NCI-H345 (cell line): ENCODE measurements at places on chromosomes 6 and 20.

GRCh38 chr6:160102956-160103824 is 18.4 kb upstream of the SLC22A1 start:
- DNase-seq, result no peak

DNA sequence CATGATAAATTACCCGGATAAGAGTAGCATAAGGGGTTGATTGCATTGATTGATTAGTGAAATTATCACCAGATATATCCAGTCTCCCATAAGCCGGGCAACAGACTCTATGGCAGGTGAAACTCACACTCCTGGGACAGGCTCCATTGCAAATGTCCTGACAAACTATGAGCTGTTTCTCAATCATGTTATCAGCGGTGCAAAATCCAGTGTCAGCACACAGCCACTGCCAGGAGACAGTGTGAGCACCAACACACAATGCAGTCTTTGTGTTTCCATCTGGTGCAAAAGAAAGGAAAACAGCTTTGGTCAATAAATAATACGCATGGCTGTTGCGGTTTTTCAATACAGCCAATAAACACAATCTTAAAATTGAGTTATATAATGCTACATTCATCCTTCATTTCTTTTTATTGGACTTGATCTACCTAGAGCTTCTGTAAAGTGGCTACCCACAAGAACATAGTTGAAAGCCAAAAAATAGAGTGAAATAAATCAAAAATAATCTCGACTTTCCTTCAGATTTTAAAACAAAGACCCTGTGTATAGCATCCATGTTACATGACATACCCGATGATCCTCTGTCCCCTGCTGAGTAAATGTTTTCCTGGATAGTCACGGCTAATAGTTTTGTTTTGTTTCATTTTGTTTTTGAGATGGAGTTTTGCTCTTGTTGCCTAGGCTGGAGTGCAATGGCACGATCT is 64.3 kb upstream of the AFDN start:
- DNase-seq, result no peak

- no peak for DNase-seq
Measured at GRCh38 chr6:83517500-83517899, 5.2 kb downstream of the PRSS35 start.

DNA sequence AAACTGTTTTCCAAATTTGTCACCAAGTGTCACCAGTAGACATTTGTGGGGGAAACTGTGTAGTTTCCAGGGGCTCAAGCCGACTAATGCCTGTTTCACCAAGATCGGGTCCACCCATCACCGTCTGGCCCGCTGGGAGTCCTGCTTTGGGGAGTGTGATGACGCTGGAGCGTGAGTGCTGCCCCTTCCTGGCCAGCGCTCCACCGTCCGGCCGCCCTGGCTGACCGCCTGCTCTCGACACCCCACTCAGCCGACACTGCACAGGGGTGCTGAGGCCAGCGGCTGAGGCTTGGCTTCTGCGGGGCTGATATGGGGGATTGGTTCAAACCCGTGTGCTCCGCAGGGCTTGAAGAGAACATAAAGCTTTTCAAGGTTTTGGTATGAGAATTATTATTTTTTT is 160.1 kb downstream of the SMOC2 start:
- DNase-seq, result no peak

DNA sequence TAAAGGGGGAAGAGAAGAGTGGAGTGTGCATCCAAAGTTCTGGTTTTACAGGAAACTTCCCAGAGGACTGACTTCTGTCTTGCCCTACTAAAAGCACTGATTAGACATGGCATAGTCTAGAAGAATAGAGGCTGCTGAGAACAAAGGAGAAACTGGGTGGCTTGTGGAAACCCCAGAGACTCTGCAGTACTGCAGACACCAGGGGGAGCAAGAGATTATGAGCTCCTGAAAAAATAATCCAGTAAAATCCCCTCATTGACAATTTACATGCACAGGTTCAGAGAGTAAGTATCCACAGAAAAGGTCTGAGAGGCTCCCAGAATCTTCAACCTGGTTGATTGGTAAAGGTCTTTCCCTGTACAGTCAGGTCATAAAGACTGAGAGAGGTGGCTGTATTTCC is 48.7 kb upstream of the CLVS2 start:
- peak; percentile 10 for DNase-seq

DNA sequence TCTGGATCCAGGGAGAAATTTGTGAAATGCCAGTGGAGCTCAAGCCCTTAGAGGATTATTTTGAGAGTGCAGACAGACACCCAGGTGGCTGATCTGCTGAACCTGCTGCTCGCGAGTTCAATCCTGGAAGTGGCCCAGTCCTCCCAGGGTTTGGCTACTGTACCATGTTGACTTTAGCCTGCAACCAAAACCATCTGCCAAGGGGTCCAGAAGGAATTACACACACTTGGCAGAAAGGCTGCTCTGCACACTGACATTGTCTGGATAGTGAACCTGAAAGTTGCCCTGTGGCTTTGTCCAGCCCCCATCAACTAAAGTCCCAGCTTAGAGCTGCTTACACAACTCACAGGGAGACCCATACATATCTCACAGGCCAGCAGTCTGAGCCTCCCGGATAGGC is 21.6 kb upstream of the PI3 start:
- DNase-seq, result no peak

DNA sequence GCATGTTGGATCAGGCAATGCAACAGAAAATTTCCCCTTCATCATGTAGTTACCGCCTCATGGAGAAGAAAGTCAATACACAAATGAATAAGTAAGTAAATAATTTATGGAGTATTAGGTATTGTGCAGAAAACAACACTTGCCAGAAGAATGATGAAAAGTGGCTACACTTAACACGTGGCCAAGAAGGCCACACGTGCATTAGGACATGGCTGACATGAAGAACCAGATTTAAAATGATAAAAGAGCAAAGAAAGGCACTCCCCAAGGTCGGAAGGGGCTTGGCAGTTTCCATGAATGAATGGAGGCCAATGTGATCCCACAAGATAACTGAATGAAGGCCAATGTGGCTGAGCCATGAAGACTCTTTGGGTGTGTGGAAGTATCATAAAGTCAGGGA is 447.2 kb downstream of the DOK5 start:
- no peak for DNase-seq

- DNase-seq, result no peak
Measured at GRCh38 chr6:149360536-149360935, 39.5 kb upstream of the SUMO4 start.

DNA sequence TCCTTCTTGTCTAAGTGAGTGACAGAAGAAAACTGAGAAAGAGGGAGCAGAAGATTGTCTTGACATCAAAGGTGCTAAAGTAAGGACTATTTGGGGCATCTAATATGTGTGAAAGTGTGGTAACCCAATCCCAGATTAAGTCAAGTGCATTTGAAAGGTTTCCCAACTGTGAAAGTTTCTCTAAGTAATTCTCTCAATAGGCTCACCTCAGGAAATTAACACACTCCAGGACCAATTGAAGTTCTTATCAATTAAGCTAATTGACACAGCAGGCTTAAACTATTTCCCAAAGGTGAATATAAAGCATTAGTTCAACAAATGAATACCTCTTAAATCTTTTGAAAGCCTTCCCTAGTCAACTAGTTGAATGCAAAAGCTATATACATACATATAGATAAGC is 212.8 kb upstream of the FUT9 start:
- no peak for DNase-seq

GRCh38 chr6:9507136-9507895 is 907.6 kb downstream of the TFAP2A start:
- no peak for DNase-seq

DNA sequence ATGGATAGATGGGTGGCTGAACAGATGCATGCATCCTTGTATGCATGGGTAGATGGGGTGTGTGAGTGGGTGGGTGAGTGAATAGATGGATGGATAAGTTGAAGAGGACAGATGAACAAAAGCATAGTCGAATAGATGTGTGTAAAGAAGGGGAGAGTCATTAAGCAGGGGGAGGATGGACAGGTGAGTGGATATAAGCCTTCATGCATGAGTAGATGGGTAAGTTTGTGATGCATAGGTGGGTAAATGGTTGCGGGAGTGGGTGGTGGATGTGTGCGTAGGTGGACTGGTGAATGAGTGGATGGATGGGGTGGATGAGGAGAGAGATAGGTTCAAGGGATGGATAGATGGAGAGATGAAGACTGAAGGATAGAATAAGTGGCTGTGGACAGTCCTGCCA is 29.6 kb downstream of the HLA-DPB1 start:
- no peak for DNase-seq

DNA sequence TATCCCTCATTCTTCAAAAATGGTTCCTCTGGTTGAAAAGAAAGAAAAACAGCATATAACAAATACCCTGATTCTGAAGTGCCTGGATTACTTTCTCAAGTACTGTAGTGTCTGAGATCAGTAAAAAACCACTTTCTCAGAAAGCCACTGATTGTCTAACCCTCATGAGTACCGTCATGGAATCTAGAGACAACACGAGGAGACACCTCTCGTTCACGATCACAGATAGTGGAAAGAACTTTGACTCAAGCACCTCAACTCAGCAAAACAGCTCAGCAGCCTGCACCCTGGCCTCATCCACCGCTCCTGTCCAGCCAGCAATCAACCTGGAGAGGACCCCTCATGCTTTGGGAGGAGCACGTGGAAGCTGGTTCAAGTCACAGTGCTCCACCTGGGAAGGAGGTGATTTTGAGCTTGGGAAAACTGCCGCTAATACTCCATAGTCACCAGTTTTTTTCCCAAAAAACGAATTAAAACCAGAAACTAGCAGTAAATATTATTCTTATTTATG is 1.0 kb downstream of the SCML4 start:
- no peak for DNase-seq

DNA sequence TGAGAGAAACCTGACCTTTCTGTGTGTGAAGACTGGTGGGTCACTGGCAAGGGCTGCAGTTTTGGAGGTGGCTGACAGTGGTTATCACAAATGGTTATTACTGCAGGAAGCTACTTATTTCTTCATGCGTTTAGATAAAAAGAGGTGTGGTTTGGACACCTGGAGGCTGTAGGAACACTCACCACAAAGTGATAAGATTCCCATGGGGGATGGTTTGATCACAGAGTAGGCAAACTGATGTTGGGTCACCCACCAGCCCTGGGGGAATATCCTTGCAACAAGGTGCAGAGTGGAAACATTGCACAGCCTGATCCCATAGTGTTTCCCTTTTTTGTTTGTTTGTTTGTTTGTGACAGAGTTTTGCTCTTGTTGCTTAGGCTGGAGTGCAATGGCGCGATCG is 33.9 kb upstream of the RNGTT start:
- DNase-seq, result no peak

- no peak for DNase-seq
Measured at GRCh38 chr6:84808491-84809061, 44.2 kb upstream of the TBX18 start.

DNA sequence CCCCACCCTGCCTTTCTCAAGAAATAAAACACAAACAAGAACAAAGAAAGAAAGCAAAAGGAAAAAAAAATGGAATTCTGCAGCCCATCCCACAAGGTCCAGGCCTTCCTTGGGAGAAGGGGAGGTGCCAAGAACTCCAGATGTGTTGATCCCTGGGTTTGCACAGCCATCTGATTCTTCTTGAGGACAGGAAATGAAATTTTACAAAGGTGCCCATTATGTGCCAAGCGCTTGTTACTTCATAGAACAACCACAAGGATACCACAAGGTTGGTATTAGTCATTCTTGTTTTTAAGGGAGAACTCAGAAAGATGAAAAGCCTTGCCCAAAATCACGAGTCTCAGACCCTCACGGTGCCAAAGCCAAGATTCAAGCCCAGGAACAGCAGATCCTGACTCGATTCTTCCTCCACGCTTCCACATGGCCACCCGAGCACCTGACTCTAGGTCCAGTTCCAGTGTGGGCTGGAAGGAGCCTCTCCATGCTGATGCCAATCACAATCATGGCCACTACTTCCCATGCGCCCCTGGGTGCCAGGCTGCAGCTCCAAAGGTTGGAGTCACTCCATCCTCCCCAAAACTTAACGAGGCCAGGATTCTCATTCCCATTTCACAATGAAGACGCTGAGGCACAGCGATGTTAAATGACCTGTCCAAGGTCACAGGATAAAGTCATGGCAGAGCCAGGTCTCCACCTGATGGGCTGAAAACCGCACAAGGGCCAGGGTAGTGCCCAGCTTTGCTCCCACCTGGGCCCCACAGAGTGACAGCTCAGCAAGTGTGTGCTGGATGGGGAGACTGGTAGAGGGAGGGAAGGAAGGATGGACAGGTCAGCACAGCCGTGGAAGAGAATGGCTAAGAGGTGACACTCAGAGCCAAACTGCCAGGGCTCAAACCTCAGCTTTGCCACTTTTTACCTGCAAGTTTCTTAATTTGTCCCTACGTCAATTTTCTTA is 66.7 kb upstream of the TOP1 start:
- DNase-seq, result no peak

DNA sequence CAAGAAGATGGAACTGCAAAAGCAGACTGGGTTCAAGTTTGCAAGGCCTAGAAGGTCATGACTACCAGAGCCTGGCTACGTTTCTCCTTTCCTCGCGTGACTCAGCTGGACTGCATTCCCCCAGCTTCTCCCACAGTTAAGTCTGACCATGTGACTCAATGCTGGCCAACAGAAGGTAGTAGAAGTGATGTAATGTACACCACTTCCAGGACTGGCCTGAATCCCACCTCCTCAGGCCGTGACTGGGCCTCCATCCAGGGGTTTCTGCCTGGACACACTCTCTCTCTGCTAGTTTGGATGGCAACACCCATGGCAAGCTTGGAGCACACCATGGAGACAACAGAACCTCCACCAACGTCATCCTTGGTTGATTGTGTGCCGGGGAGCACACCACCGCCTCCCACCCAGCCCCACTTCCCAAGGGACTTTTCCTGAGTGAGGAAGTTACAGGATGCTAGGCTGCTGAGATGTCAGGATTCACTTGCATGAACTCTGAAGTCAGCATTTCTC is 112.0 kb upstream of the CDYL start:
- no peak for DNase-seq

DNA sequence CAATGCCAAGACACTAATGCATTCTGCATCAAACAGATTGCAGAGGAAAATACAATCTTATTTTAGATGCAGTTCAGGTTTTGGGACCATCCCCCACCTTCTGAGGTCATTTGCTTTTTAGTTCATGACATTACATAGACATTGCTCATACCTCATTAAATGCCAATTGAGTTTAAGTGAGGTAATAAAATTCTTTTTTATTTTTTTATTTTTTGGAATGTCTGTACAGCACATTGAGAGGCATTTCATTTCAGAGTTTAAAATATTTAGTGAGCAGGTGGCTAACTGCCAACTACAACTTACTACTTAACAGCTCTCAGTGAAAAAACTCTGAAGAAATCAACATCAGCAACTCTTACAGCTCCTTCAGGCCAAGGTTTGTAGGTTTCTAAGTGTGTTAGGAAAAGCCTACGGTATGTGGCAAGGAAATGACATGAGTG is 482.2 kb upstream of the RNF217 start:
- no peak for DNase-seq

GRCh38 chr20:24165301-24166122 is 176.9 kb upstream of the GGTLC1 start:
- DNase-seq, result no peak
